GF-D8 (cell line): ENCODE measurements at places on chromosomes 12 and 14.

DNA sequence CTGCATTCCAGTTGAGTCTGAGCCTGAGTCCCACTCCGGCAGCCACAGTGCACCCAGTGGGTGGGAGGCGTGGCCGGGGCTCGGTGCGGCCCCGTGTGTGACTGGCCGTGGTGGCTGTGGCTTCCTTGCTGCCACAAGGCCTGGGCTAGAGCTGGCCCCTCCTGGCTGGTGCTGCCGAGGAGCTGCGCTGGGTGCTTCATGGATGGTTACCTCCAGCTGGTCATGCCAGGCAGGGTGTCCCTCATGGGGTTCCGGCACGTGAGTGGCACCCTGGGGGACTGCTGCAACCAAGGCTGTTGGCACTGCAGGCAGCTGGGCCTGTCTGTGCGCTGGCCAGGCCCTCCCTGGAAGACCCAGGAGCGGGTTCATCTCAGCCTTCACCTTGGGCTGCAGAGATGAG, 62.7 kb downstream of the KIF26A start:
- no peak for DNase-seq

DNA sequence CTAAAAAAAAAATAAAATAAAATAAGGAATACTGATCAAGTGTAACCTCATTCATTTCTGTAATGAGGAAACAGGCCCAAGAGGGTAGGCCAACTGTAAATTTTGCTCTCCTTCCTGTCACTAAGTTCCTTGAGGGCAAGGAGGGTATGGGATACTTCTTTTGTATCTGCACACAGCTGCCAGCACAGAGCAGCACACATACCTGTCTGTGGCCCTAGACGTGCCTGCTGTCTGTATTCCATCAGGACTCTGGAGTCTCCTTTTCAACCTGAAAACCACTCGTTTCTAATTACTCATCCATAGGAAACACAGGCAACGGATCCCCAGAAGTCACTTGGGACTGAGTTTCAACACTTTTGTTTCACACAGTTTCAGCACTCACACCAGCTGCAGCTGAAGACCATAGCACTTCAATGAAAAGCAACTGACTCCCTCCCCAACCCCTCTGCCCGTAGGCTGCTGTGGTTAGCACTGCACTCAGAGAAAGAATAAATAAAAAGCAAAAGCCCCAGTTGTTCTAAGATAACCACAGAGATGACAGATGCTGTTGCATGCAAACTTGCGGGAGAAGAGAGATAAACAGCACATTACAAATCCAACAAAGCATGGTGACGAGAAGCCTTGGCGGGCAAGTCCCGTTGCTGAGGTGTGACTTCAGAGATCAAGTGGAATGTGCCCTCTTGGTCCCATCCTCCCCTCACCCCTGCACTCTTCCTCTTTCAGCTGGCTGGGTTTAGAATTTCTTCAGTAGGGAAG, 24.9 kb downstream of the CRACR2A start:
- DNase-seq, result peak; percentile 95

- DNase-seq, result no peak
Measured at GRCh38 chr14:63717702-63718101, 10.2 kb downstream of the SGPP1 start.

DNA sequence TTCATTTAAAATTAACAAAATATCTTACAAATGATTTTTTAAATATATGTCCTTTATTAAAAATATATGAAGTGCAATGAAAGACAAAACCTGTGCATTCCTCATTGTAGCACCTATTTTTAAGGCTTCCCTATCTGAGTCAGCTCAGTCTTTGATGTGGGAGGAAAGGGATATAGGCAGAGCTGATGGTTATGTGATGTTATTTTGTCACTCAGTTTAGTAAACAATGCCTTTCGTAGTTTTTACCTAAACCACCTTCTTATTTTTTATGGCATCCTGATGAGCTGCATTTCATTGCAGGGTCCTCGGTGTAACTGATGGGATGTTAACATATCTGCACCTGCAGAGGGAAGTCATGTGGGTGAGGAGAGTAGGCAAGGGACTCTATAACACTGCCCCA, 58.9 kb upstream of the FRMD6 start:
- no peak for DNase-seq

GRCh38 chr12:119685375-119685774, 17.4 kb downstream of the PRKAB1 start:
- DNase-seq, result no peak

DNA sequence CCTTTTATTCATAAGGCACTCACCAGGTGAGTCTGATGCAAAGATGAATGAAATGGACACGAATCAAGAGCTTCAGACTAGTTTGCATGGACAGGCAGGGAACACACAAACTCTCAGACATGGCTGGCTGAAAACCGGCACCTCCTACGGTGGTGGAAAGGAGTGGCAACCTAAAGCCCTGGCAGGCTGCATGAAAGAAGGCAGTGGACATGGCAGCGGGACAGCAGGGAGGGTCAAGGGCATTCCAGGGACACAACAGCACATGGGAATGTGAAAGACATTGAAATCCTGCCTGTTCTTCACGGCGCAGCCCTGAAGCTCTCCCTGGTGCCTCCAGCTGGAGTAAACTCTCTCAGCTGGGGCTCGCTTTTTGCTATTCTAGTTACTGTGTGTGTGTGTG, 16.6 kb upstream of the LRTM2 start:
- no peak for DNase-seq

DNA sequence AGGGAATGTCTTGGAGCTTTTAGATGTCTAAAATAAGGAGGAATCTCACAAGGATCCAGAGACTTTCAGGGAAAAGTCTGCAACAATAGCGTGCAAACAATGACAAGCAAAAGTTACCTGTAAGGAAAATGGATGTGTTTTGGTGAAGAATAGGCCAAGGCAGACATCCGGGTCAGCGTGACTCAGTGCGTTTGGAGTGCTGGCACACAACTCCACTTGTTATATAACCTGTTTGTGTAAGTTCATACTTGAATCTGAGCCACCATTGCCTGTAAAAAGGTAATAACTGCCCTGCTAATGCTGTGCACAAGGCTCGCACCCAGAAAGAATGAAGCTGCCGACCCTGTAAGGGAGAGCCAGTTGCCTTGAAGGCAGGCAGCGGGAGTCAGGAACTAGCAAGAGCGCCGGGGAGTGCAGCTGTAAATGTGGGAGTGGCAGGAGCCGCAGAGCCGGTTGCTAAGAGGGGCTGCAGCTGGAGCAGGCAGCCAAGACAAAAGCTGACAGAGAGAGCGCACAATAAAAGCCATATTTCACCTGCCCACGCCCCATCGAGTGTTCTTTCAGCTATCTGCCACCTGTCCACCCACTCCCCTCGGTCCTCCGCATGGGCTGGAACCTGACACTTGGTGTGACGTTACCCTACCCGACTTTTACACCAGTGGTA, 638.5 kb upstream of the MIS18BP1 start:
- no peak for DNase-seq

DNA sequence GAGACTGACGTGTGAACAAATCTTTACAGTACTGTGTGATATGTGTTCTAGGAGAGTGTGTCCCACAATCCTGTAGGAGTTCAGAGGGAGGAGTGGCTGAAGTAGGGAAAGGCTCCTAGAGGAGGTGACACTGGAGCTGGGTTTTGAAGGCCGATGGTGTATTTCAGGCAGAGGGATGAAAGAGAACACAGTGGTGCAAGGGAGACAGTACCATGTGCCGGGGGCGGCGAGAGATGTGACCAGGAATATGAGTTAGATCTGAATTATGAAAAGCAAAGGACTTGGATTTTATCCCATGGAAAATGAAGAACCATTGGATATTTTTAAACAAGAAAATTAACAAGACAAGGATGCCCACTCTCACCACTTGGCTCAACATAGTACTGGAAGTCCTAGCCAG, 77.0 kb upstream of the ESRRB start:
- DNase-seq, result no peak

- peak; percentile 87 for DNase-seq
Measured at GRCh38 chr12:52203079-52203921, 11.5 kb upstream of the KRT80 start.
